ENCODE measurements at places on chromosomes 5 and 9.

GRCh38 chr9:37965116-37965515, 61.2 kb upstream of the SLC25A51 start:
- DNase-seq, result peak; percentile 23

GRCh38 chr5:40134883-40135520, 544.7 kb upstream of the PTGER4 start:
- DNase-seq, result no peak

DNA sequence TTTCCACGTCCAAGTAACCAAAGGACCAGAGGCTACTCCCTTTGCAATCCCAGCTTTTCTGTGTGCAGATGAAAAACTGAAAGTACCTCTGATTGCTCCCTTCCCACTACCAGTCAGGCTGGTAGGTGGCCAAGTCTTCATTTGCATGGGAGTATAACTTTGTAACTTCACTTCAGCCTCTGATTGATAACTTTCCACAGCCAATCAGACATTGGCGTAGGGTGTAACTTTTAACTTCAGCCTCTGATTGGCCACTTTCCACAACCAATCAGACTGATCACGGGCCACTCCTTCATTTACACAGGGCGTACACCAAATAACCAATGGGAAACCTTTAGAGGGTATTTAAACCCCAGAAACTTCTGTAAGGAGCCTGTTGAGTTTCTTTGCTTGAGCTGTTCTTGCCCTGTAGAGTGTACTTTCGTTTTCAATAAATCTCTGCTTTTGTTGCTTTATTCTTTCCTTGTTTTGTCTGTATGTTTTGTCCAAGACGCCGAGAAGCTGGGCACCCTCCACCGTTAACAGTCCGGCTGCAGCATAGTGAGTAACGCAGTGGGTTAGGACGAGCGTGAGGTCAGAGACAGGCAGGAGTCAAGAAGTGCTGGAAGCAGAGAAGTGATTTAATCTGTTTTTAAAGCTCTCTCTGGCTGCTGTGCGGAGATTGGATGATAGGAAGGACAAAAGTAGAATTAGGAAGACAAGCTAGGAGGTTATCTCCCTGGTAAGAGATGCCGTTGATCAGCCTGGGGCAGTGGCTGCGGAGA, 3.5 kb upstream of the EXOSC2 start:
- peak; percentile 81 for DNase-seq

- DNase-seq, result no peak
Observed at GRCh38 chr9:86075132-86076109, 23.9 kb downstream of the GOLM1 start.

- DNase-seq, result no peak
Observed at GRCh38 chr5:60522292-60522905, 177.6 kb downstream of the DEPDC1B start.

DNA sequence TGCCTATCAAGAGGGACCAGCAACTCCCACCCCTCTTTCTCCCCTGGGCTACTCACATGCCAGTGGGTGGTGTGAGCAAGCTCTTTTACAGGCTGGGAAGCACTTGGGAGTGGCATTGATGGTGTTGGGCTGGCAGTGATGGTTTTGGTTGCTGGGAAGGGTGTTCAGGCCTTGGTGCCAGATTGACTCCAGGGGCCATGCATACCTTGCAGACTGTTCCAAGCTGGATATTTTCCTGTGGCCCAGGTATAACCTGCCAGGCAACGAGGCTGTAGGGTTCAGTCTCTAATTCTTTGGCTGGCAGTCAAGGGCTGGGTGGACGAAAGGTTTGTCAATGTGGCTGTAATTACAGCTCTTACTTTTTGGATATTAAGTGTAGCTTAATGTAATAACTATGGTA, 177.3 kb downstream of the MACROH2A1 start:
- DNase-seq, result no peak
